ENCODE measurements at places on chromosomes 7 and 10. TPM values are rescaled to one million over a fixed set of nuclear protein-coding genes. Genes with fewer than 3 reads are reported as not detected.

DNA sequence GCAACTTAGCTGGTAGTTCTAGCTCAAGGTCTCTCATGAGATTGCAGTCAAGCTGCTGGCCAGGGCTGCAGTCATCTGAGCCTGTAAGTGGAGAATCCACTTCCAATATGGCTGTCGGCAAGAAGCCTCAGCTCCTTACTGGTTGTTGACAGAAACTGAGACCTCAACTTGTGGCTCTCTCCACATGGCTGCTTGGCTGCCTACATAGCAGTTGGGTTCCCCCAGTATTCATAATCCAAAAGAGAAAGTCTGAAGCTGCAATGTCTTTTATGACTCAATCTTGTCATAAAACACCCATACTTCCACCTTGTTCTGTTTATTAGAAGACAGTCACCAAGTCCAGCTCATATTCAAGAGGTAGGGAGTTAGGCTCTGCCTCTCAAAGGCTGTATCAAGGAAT is 334.9 kb upstream of the KMT2E start:
- DNase-seq, result no peak

- no peak for DNase-seq
Observed at GRCh38 chr7:104845557-104845956, 168.4 kb upstream of the KMT2E start.

DNA sequence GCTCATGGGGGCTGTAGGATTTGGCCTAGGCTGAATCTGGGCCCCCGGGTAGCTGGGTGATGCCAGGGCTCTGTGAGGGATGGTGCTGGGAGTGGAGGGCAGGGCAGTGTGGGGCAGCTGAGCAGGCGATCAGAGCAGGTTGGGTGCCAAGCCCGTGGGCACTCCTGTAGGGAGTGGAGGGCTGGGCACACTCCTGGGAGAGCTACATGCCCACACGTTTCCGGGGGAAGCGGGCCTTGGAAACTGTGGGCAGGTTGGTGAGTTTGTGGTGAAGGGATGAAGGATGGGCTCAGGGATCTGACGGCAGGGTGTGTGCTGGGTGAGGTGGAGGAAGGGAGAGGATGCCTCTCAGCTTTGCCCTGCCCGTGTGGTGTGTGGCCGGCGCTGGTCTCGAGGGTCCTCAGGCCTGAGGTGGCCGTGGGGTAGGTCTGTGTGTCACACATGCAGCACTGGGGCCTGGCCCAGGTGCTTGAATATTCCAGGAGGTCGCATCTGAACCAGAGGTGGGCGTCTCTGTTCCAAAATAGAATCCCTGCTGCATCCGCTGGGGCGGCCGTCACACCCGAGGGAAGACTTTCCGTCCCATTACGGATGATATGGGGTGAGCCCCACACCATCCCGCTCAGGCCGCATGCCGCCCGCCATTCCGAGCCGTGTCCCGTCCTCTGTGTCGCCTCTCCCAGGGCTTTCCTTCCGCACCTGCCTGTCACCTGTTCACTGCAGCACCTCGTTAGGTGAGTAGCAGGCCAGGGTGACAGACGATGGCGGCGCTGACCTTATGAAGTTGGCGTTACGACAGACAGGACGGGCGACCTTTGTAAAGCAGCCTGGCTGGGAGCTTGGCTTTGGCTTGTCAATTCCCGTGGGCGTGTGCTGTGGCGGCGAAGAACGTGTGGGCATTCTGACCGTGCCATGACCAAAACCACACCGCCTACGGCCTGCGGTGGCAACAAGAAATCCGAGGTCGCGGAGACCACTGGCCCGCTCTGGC is 143.6 kb downstream of the ACTR3B start:
- DNase-seq, result no peak

GRCh38 chr10:70193391-70193844 is 23.1 kb upstream of the SAR1A start:
- DNase-seq, result no peak

DNA sequence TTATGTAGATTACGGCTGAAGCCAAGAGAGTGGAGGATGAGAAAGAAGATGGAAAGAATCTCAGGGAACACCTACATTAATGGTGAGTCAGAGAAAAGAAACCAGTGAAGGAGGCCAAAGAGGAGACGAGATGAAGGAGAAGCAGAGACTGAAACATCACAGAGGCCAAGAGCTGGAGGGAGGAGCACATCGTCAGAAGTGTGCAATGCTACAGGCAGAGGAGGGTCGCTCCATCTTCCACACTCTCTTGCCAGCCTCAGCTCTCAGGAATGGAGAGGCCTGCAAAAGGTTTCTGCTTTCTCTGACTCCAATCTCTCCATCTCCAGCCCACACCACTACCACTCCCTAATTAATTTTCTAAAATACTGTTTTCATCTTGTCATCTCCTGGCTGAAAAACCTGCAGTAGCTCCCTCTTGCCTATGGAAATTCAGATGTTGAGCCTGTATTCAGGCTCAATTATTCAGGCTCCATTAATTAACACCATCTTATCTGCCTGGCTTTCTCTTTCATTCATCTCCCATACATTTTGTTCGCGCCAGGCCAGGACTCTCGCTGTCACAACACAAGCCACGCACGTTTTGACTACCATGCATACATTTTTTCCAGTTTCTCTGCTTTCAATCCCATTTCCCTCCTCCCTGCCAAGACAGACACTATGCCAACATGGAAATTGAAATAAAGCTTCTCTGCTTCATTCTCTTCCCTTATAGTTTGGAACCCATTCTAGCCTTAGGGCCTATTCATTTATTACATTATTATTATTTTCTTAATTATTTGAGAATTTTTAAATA is 165.8 kb downstream of the INHBA start:
- DNase-seq, result no peak

DNA sequence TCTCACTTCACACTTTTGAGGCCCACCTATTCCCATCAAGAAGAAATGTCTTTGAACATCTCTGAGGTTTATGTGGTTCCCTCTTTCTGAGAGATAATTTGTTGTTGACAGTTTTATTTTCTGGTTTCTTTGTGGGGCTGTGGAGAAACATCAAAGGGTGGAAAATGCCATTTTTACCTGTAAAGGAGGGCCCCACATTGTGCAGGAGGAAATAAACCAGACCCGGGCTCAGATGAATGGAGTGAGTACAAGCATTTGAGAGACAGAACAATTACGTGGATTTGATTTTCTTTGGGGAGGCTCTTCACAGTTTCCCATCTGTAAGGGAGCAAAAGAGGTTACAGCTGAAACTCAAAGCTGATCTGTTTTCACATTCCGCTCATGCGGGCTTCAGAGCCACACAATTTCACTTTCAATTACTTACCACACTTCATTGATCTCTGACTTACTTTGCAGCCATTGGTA is 29.8 kb downstream of the ITPRIP start:
- no peak for DNase-seq

GRCh38 chr7:157703131-157703530 is 366.3 kb downstream of the DNAJB6 start:
- DNase-seq, result no peak

DNA sequence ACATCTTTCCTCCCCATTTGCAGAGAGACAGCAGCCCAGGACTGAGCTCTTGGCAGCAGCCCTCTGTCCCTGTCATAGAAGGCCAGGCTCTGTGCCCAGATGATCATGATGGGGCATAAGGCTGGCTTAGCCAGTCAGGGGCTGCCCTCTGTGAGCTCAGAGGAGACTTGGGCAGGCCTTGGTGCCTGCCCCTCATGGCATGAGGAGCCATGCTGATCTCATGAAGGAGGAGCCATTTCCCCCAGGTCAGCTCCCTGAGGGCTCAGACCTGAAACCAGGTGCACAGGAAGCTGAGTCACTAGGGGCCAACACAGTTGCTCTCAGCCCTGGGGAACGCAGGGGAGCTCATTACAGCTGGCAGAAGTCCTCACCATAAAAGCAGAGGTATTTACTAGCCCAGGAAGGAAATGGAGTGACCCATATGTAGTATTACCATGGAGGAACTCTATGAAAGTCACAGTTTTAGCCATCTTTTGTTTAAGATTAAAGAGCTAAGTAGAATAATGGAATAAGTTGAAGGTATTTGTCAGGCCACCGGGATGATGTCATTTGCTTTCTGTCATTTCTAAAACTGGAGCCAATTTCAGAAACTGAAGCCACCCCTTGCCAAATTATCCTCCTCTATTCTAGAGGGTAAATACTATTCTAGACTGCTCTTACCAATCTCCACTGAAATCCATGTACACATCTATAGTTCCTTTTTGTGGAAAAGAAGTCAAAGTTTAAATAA is 362.4 kb upstream of the ZNF32 start:
- no peak for DNase-seq

DNA sequence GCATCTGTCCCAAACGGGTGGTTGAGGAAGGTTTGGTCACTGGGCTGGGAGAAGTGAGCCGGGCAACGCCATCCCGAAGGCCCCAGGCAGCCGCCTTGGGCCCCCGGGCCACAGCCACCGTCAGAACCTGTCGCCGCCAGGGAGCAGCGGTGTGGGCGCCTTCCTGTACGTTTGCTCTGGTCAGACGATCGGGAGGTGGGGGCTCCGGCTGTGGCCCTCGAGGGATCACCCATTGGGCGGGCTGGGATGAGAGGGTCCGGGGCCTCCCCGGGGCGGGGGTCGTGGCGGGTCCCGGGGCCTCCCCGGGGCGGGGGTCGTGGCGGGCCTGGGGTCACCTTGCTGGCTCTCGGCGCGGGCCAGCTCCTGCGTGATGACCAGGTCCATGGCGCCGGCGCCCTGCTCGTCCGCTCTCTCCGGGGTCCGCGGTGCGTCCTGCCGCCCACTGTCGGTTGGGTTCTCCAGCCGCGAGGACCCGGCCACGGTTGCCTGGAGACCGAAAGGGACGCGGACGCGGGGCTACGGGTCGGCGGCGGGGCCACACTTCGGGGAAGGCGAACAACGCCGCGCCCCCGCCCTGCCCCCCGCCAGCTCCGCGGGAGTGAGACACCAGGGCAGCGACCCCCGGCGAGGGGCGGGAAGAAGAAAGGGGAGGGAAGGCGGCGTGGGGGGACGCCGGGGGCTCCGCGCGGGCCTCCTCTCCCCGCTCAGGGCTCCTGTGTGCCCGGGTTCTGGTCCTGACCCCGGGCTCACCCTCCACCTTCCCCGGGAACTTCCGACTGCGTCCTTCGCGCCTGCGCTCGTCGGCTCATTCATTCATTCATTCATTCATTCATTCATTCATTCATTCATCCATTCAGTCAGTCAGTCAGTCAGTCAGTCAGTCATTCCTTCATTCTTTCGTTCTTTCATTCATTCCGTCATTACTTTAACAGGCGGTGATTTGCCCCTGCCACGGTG is at the start of gene CFAP46:
TSS of gene CFAP46 (minus strand) at position 470 of the 957 bp plus-strand sequence. CDS start at position 384, 86 bp downstream.
- DNase-seq, result peak; percentile 29

DNA sequence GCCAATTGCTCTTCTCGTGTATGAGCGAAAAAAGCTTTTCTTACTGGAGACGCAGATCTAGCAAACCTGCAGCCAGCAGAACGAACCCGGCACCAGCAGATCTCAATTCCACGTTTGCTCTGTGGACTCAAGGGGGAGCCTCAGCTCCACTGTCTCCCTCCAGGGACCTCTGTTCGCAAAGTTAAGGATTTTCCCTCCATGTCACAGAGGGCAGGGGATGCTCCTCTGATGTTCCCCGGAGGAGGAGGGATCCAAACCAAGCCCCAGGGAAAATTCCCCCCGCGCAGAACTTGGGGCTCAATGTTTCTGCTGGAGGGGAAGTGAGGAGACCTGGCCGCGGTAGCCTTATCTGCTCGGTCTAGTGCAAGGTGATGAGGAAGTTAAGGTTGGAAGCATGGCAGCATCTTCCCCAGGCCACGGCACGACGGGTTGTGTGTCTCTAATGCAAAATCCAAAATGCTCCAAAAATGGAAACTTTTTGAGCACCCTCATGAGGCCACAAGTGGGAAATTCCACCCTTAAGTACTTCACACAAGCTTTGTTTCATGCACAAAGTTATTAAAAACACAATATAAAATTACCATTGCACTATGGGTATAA is 9.0 kb downstream of the IQCE start:
- no peak for DNase-seq

- no peak for DNase-seq
Observed at GRCh38 chr10:59907537-59907917, 1.2 kb upstream of the CCDC6 start.

- no peak for DNase-seq
Observed at GRCh38 chr7:85693326-85693725, 506.5 kb upstream of the SEMA3D start.

DNA sequence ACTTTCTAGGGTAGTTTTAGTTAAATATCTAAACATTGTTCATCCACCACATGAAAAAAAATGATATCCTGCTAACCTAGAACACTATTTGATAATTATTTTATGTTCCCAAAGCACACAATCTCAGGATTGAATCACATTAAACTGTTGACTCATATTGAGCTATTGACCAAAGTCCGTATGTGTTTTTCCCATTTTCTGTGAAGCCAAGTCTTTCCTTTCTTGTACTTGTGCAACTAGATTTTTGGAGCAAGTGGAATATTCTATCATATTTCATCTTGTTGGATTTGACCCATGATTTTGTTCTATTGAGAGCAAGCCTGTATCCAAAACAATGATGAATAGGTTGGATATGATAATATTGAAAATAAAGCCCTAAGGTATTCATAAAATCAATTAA is 164.6 kb downstream of the SKAP2 start:
- DNase-seq, result no peak

GRCh38 chr7:52652621-52653020 is 382.8 kb upstream of the POM121L12 start:
- DNase-seq, result no peak

DNA sequence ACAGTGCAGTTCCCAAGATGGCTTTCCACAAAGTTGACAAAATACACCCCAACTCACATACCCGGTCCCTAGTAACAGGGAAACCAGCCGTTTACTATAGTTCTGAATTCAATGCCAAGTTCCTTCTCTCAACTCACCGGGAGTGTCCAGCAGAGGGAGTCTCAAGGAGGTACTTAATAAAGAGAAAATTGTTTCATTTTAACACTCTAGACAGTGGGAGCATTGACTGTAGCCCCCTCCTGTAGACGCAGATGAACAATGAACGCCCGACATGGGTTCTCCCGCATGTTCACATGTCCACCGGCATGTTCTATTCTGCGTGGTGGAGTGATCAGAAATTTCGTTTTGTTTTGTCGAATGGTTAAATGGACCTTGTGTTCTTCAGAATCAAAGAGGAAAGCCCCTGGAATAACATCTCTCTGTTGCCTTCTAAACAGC is 1.9 kb downstream of the HIPK2 start:
- DNase-seq, result peak; percentile 61

- DNase-seq, result no peak
Observed at GRCh38 chr7:47271749-47272148, 310.2 kb downstream of the TNS3 start.

DNA sequence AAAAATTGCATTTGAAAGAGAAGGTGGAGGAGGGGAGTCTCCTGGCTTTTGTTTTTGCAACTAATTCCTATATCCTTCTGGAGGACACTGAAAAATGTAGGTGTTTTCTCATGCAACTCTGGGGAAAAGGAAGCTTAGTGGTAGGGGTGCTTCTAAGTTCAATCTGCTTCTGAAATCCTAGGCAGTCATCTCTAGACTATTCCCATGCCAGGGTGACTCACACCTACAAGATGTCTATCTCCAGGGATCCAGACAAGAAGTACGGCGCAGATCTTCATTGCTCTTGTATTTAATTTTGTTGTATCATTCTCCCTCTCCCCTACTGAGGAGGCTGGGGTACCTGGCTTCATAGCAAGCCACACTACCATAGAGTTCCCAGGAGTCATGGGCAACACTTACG is 258.8 kb downstream of the PHF14 start:
- DNase-seq, result no peak

Gene WNT8B
- not detected for total RNA-seq

Gene APBB1IP
- 4.6 TPM for total RNA-seq

Gene GOLGA7B
- 0.42 TPM for total RNA-seq

Gene TUBAL3
- total RNA-seq, result 53.9 TPM
